NCI-H1436 treated with DMSO at 0.1 percent for 48 hours (cell line): ENCODE measurements at places on chromosomes 7 and 10.

- DNase-seq = no peak
Measured at GRCh38 chr7:2524808-2525657, 5.5 kb downstream of the LFNG start.

DNA sequence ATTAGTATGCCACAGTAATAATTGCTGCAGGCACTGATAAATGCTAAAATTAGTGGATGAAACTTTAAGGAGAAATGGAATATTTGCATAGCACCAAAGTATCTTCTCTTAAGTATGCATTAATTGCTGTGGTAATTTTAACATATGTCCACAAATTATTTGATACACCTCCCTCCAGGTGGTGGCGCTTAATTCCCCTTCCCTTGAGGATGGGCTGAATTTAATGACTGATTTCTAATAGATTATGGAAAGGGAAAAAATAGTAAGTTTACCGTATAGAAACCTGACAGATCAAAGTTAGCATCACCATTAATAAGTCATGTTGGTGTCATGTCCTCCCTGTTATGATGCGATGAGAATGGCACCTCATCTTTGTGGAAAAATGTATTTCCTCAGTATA, 519.2 kb downstream of the TFEC start:
- DNase-seq = no peak

DNA sequence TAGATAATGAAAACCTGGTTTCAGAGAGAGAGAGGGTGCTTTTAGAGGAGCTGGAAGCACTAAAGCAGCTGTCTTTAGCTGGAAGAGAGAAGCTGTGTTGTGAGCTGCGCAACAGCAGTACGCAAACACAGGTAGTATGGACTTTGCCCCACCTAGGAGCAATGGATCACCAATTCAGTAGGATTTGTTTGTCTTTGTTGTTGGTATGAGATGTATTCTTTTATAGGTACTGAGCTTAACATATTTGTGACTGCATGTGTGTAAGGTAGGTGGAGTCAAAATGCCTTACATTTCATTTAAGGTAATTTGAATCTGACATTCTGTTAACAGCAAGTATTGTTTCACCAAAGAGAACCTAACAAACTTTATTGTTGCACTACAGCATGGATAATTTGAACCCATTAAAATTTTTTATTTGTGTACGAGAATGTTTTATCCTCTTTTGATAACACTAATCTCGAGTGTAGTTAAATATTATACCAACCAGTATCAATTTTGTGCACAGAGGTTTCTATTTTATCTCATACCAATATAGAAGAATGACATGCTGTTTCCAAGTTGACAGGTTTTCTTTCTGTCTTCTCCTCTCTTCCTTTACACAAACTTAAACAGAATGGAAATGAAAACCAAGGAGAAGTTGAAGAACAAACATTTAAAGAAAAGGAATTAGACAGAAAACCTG, 92.1 kb downstream of the CYP51A1 start:
- DNase-seq = no peak

- DNase-seq = no peak
Measured at GRCh38 chr7:37686556-37687345, 3.2 kb downstream of the GPR141 start.

DNA sequence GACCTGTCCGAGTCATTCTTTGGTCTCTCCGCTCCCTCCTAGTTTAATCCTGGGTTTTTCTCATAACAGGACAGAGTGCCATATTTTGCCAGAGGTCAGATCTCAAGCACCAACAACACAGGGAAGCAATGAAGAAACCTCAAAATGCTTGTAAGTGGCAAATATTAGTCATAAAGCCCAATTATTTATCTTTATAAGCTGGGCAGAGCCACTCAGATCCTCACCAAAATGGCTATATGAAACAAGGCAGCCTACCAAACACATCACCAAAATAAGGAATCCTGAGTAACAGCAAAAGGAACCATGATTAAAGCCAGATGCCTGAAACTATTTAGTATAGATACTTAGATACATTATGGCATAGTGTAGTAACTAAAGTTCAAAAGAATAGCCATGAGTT, 4.7 kb downstream of the ECD start:
- DNase-seq = no peak

- DNase-seq = no peak
Measured at GRCh38 chr7:74121401-74122249, 38.0 kb downstream of the LIMK1 start.
